ENCODE measurements at places on chromosomes 2 and 18. TPM values are rescaled to one million over a fixed set of nuclear protein-coding genes. Genes with fewer than 3 reads are reported as not detected.

The FNDC4 gene
- total RNA-seq, result 4.4 TPM

The HRH4 gene
- total RNA-seq, result not detected

The ZSWIM2 gene
- total RNA-seq, result not detected

The ABCG5 gene
- total RNA-seq, result not detected

The MEP1B gene
- total RNA-seq, result not detected

The TAF4B gene
- 27.3 TPM for total RNA-seq

The ASB18 gene
- total RNA-seq, result not detected

The LPIN2 gene
- 12.4 TPM for total RNA-seq

The IL1B gene
- total RNA-seq, result not detected

The SLC9A2 gene
- total RNA-seq, result not detected

The SCYGR4 gene
- total RNA-seq, result under 0.01 TPM

The C1QL2 gene
- not detected for total RNA-seq

The ACTG2 gene
- total RNA-seq, result 1.8 TPM

The ACADL gene
- total RNA-seq, result not detected

The EDAR gene
- total RNA-seq, result not detected

The STON1 gene
- 1.0 TPM for total RNA-seq

The CNTNAP5 gene
- not detected for total RNA-seq

The RAB6C gene
- total RNA-seq, result not detected

The SERPINB10 gene
- not detected for total RNA-seq

The SERPINB12 gene
- total RNA-seq, result not detected

The PLEKHH2 gene
- 6.9 TPM for total RNA-seq

The PSD4 gene
- total RNA-seq, result 0.67 TPM

The STAT4 gene
- total RNA-seq, result 0.73 TPM

The FOXI3 gene
- not detected for total RNA-seq

The LINC00305 gene
- not detected for total RNA-seq

The SLC5A7 gene
- total RNA-seq, result not detected

The IMMT gene
- 115 TPM for total RNA-seq

The CNGA3 gene
- total RNA-seq, result not detected

The DYSF gene
- total RNA-seq, result 0.34 TPM

The MC2R gene
- total RNA-seq, result not detected

The FAM161A gene
- 4.3 TPM for total RNA-seq

The CDH7 gene
- total RNA-seq, result not detected

The AQP12A gene
- total RNA-seq, result not detected

The GPR75 gene
- total RNA-seq, result 2.0 TPM

The TCF23 gene
- not detected for total RNA-seq

The KLF7 gene
- 9.3 TPM for total RNA-seq

The APCDD1 gene
- total RNA-seq, result 3.6 TPM

All from melanocyte of skin (primary cell).